Stimulated activated CD4-positive, alpha-beta T cell treated with anti-CD3 and anti-CD28 coated beads, Interleukin-12 subunit alpha, Interleukin-12 subunit beta, amount 100 ng/mL, for 48 hours (primary cell): ENCODE measurements at places on chromosomes 5 and 9.

GRCh38 chr9:135134268-135135022 lies 47.0 kb downstream of the OLFM1 start:
- no peak for DNase-seq

- DNase-seq: no peak
Measured at GRCh38 chr5:96909003-96909402, 26.9 kb upstream of the LNPEP start.

DNA sequence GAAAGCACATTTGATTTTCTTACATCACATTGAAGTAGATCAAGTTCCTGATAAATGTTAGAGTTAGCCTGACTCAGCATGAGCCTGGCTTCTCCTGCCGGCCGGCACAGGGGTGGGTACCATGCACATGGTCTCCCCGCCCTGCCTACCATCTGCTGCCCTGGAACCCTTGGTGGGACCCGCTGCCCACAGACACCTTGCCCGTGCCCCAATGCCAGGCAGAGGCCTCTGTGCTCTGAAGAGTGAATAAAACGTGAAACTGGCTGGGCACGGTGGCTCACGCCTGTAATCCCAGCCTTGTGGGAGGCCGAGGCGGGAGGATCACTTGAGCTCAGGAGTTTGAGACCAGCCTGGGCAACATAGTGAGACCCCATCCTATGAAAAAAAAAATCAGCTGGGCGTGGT lies 17.3 kb downstream of the EXD3 start:
- DNase-seq: no peak

GRCh38 chr9:85405566-85405950 lies 336.2 kb downstream of the AGTPBP1 start:
- DNase-seq: no peak

- no peak for DNase-seq
Measured at GRCh38 chr5:137407090-137407489, 92.0 kb downstream of the SPOCK1 start.

GRCh38 chr5:98749046-98749445 lies 24.4 kb upstream of the RGMB start:
- DNase-seq: no peak

DNA sequence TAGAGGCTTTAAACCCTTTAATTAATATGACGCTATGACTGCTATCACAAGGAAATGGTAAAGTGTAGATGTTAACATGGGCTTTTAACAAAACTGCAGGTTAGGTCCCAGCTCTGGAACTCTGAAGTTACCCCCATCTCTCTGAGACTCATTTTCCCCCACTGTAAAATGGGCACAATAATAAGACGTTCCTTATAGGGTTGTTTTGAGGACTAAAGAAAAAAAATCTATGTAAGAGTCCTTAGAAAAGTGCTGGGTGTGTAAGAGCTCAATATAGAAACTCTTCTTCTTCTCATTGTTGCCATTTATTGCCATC lies 45.8 kb upstream of the STK32A start:
- DNase-seq: no peak

DNA sequence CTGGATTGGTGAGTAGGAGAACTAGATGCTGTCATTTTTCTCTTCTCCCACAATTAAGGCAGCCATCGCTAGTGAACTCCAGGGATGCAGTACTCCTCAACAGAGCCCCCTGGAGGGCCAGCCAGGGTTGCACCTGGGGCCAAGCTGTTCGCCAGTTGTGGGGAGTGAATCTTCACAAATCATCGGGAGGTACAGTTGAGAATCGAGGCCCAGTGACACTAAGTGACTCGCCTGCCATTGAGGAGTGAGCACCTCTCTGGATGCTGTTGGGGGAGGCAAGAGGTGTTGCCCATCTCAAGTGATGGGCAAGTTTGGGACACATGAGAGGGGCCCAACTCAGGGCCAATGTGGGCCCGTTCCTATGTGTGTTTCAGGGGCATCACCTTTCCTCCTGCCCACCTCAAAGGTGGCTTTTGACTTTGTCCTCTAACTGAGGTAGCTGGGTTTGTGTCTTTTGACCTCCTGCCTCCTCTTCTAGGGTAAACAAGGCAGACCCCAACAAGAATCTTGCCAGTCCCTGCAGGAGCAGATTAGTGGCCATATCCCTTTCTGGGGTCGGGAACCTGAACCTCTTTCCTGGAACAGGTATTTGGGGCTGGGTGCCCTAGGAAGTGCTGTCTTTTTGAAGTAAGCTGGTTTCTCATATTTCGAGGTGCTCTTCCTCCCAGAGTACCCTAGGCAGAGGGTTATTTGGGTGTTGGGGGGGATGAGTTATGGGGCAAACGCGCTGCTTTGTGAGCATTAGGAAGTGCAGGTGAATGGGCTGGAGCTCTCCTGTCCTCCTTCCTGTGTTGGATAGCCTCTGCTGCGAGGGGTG lies 181.2 kb downstream of the MACROH2A1 start:
- no peak for DNase-seq

- no peak for DNase-seq
Measured at GRCh38 chr9:18056269-18056992, 417.5 kb upstream of the ADAMTSL1 start.

DNA sequence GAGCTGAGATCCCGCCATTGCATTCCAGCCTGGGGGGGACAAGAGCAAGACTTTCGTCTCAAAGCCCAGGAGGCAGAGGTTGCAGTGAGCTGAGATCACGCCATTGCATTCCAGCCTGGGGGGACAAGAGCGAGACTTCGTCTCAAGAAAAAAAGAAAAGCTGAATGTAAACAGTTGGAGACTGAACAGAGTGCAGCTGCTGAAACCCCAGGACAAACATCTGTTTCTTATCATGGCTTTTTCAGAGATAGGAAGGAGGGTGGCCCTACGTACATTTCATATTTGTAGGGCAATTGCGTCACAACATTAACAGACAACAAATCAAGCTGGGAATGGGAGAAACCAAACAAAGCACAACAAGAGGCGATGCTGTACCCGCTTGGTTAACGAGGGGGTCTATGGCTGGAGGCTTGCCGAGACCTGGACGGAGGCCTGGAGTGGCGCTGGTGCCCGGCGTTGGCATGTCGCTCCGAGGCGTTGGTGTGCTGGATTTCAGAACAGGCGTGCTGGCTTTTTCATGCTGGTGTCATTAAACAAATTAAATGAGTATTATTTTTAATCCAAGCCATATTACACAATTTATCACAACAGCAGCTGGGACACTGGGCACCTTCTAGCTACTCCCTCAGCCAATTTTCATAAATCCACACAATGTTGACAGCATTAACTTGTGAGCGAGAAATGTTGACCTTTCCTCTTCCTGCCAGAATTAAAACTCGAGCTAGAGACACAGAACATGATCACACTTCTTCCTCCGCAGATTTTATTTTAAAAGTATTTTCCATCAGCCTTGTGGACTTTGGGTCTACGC lies 76.1 kb downstream of the TLE1 start:
- no peak for DNase-seq

- DNase-seq: no peak
Measured at GRCh38 chr9:8613346-8613825, 813.8 kb upstream of the DMAC1 start.

DNA sequence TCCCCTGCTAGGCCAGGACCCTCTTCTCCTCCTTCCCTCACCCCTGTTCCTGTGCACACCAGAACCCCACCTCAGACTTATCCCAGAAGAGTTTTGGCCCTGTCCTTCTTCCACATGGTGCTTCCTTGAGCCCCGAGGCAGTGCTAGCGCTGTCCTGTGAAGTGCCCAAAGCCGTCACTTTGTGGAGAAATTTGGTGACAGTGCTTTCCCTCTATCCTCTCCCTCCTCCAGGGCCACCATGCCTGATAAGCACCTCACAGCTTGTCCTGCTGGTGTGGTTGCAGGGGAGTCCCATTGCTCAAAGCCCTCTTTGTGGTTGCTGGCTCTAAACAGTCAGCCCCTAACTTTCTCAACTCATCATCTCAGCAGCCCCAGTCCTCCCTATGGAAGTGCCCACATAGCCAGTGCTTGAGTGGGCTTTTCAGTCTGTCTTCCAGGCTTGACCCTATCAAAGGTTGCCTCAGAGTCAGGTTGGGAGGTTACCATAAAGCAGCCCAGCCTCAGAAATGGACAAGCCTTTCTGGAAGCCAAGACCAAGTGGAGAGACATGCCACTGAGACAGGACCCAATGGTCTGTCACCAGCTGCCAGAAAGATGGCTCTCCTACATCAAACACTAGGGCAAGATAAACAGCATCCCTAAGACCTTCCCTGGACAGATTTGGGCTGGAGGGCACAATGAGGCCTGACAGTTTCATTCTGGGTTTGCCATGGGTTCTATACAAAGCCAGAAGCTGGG lies 18.0 kb downstream of the IGIP start:
- DNase-seq: no peak

DNA sequence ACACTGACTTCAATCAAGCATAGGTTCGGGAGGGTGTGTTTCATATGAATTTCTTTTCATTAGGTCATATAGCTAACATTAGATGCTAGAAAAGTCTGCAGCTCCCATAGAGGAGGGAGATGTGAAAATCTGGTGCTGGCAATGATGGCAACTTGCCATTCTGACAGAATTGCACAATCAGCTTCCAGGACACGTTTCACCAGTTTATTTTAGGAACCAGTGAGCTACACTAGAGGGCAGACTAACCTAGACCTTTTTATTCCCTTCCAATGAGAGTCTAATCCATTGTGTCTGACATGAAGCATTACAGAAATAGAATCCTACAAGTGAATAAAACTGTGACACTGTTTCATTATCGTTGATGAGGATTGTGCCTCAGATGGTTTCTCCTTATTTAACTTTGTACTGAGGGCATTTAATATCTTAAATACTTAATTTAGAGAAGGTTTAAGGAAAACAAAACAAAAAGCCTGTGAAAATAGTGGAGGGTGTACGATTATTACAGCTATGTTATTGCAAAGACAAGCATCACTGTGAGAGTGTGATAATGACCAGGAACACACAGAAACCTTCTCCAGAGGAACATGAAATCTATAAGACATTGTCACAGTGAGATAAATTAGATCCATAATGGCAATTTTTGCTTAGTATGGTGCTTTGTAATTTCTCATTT lies 363.3 kb upstream of the RPS23 start:
- no peak for DNase-seq

DNA sequence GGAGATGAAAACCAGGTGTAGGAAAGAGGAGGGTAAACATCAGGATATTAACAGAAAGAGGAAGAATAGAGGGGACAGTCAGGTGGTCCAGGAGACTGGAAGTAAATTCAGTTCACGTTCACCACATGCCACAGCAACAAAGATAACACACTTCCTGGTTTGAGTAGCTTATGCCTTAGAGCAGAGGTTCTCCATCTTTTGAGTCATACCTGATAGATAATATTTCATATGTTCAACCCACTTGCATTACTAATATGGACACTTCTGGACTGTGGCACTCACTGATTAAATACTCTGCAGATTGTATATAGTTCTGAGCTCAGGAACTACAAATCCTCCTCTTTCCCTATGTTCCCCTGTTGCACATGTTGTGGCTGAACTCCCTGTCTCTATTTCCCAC lies 179.9 kb upstream of the NR3C1 start:
- no peak for DNase-seq

- DNase-seq: no peak
Measured at GRCh38 chr9:16178294-16178693, 625.5 kb downstream of the CCDC171 start.

- no peak for DNase-seq
Measured at GRCh38 chr5:17305017-17305416, 87.6 kb downstream of the BASP1 start.

GRCh38 chr5:963673-964531 lies 44.7 kb upstream of the NKD2 start:
- DNase-seq: peak; percentile 33

DNA sequence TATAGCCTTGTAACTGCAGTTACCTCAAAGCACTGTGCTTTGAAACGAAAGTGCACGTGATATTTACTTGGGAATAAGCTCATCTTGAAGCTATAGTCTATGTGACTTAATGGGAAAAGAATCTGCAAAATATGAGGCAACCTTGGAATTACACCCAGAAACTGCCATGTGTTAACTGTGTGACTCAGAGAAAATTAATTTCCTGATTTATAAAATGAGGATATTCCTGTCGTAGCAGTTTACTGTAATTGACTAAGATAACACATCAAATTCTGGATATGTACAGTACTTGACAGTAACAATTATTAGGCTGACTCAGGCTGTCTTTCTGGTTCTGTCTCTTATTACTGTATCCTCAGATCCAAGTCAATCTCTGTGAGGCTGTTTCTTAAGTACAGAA lies 1079.9 kb upstream of the ACO1 start:
- DNase-seq: no peak
